ENCODE measurements at places on chromosomes 13 and 19.

GRCh38 chr13:19981685-19982238 is 23.2 kb downstream of the ZMYM2 start:
- no peak for DNase-seq

DNA sequence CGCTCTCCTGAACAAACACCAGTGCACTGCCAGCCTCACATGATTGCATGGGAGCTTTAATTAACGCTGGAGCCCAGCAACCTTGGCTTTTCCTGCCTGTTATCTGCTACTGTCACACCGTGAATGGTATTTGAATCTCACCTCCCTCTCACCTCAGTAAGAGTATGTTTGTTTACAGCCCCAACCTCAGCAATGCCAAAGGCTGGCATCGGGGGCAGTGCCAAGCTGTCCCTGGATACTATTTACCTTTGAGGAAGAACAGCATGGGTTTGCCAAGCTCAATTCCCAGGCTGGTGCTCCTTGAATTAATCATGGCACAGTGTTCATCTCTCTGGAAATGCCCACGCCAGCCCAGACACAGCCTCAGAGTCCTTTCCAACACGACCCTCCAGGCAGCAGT is 57.2 kb upstream of the SERPINE3 start:
- DNase-seq: no peak

DNA sequence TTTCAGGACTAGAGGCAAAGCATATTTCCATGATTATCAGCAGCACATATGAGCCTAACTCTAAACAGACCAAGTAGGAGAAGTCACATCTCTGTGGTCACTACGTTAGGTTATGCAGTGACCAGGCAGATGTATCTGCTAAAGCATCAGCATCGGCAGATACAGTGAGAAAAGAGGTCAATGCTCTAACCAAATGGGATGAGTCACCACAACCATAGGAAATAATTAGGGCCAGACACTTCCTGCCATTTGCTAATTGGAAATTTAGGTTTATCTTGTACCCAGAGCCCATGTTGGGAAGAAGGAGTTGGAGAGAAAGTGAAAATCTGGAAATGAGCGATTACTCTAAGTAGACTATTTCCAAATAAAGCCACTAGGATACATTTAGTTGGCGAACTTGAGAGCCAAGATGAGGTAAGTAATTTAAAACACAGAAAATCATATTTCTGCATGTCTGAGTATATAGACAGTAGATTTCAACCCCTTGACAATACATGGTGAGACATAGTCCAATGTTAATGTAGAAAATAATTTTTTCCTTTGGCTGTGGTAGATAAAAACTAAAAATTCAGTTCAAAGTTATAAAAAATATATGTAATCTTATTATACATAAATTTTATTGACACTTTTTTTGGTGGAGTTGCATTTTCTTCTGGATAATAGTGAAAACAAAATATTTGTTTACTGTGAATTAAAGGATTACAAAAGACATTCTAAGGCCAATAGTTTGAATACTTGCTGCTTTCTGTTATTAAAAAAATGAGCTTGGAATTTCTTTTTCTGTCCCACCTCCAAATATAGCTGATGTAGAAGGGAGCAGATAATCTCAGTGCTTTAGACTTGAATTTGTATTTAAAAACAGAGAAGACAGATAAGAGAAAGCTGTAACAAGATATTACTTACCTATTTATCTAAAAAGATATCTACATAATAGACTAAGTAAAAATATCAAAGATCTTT is 104.4 kb upstream of the CSNK1A1L start:
- DNase-seq: no peak

GRCh38 chr13:47472516-47472915 is 528.6 kb downstream of the SUCLA2 start:
- no peak for DNase-seq

DNA sequence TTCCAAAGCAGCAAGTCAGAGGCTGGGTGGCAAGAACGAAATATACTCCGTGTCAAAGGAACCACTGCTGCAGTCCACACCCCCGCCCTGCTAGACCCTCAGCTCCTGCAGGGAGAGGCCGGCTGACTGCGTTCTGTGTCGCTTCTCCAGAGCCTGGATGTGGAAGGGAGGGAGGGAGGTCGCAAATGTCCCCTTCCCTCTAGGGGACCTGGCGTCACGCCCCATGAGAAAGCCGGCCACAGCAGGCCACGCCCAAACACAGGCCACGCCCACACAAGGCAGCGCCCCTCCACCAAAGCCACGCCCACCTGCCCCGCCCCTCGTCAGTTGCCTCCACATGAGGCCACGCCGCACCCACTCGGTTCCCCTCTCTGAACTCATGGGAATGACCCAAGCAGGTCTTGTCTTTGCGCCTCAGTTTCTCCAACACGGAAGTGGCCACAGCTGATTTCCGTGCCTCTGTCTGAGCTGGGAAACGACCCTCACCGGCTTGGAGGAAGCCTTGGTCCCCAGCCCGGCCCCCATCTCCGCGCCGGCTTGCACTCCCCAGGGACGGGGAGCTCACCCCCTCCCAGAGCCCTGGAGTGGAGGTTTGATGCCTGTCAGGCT is 38.4 kb upstream of the TCF3 start:
- DNase-seq: peak; percentile 14

- no peak for DNase-seq
Observed at GRCh38 chr13:92044351-92044750, 645.9 kb downstream of the GPC5 start.

- no peak for DNase-seq
Observed at GRCh38 chr19:47448360-47448727, 23.3 kb downstream of the SLC8A2 start.

DNA sequence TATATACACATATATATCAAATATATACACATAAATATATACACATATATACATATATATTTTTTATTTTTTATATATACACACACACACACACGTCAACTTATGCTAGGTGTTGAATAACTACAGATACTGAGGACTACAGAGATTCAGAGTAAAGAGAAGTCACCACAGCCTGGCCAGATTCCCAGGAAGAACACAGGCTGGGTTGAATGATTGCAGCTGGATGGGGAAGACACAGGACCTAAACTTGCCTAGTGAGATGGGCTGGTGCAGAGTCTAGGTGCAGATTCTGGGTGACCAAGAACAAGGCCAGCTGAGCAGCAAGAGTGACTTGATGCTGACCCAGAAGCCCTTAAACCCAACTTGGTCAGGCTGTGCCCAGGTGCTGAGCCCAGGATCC is 241.3 kb downstream of the KCTD12 start:
- no peak for DNase-seq

GRCh38 chr19:3366753-3367627 is 607 bp downstream of the NFIC start:
- DNase-seq: no peak

DNA sequence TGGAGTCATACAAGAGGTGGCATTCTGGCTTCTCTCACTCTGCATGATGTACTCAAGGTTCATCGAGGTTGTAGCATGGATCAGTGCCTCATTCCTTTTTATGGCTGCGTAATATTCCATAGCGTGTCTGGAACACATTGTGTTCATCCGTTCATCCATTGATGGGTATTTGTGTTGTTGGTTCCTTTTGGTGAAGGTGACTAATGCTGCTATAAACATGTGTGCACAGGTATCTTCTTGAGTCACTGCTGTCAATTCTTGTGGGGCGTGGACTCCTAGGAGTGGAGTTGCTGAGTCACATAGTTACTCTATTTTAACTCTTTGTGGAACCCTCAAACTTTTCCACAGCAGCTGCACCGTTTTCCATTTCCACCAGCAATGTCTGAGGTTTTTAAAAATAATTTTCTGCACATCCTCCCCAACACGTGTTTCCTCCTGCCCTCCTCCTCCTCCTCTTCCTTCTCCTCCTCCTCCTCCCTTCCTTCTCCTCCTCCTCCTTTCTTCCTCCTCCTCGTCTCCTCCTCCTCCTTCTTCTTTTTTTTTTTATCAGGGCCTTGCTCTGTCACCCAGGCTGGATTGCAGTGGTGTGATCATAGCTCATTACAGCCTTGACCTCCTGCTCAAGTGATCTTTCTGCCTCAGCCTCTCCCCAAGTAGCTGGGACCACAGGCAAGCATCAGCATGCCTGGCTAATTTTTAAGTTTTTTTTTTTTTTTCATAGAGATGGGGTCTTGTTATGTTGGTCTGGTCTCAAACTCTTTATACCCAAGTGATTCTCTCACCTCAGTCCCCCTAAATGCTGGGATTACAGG is 2.0 kb upstream of the TMEM221 start:
- DNase-seq: no peak

DNA sequence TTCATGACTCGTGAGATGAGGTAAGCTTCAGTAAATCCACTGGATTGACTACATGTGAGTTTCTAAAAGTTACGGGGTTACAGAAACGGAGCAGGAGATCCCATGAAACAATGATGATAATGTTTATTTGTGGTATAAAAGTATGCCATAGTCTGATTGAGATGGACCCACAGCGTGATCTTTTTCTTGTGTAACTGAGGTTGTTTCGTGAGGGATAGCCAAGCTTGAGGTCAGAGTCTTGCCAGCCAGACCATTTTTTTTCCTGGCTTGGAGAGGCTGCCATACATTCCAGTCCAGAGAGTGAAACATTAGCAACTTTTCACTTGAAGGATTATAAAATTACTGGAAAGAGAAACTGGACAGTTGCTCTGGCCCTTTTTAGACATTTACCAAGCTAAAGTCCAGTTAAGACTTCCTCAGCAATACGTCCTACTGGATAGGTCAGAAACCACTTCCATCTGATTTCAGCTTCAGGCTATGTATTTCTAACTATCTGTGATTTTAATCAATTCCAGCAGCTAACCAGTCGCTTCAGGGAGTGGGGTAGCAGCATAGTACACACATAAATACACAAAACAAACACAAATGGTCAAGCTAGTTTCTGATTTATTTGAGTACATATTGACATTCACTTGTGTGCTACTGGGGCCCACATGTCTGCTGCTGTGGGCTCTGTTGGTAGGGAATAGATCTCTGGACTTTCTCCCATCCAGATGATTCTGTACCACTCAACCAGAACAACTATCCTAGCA is 194.6 kb downstream of the POSTN start:
- no peak for DNase-seq

DNA sequence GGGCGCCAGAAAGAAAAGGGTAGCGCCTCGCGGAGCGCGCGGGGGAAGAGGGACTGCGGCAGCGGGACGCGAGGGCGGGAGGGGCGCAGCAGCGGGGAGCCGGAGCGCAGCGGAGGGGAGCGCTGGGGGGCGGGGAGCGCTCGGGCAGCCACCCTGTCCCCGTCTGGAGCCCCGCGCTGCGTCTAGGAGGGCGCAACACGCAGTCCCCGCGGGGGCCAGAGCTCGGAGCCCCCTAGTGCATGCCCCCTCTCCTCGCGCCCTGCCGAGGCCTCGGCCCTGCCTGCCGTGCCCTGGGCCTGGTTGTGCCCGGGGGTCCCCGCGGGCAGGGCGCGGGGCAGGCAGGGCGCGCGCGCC is 37.9 kb downstream of the SOX1 start:
- no peak for DNase-seq

GRCh38 chr13:93559718-93560117 is 333.1 kb downstream of the GPC6 start:
- no peak for DNase-seq

DNA sequence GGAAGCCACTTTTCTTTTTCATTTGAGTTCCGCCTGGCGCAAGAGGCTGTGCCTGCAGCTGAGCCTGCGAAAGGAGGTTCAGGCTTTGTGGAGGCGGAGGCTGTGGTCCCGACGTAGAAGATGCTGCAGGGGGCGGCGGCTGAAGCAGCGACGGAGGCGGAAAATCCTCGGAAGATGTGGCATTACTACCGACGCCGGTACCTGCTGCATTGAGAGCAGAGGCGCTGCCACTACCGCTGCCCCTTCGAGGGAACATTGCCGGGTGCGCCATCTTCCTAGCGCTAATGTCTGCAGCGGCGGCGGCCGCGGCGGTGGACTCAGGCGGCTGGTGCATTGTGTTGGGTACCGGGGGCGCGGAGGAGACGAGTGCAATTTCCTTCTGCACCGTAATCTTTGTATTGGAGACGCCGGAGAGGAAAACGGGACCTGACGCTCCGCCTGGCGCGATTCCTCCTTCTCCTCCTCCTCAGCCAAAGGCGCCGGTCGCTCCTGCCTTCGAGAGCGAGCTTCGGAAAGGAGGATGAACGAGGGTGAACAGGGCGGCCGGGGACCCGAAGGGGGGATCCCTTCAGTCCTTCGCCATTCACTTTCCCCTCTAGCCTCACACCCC is at the start of gene TSC22D1:
Gene TSC22D1, minus strand, starts transcription at position 590 of the 610 bp plus-strand sequence. Its CDS starts 256 bp downstream, at position 334.
- peak; percentile 53 for DNase-seq

GRCh38 chr19:35087393-35087792 is 28.2 kb upstream of the FXYD3 start:
- DNase-seq: no peak

GRCh38 chr13:46143184-46143701 is 38.4 kb upstream of the CPB2 start:
- DNase-seq: no peak

DNA sequence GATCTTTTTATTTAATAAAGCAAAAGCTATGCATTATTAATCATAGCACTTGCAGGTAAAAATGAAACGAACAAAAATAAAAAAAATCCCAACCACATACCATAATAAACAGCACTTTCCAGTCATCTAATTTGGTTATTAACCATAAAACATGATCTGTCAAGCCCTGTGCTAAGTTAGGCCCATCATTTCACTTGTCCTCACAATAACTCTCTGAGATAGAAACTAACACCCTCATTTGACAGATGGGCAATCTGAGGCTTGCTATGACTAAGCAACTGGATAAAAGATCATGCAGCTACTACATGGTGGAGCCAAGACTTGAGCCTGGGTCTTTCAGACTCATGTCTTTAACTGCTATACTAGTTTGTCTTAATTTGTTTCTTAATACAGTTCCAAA is 21.8 kb downstream of the PROSER1 start:
- DNase-seq: no peak

DNA sequence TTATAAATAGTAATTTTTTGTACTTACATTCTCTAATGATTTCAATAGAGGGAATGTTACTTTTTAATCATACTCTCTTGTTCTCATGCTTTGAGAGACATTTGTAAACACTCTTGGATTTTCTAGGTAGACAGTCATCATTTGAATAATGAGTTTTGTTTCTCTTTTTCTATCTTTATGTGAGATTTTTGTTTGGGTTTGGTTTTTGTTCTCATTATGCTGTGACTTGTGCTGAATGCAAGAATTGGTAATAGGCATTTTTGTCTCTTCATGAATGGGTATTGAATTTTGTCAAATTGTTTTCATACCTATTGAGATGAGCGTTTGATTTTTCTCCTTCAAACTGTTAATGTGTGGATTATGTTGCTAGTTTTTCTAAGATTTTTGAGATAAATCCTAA is 56.8 kb upstream of the GPR183 start:
- no peak for DNase-seq

DNA sequence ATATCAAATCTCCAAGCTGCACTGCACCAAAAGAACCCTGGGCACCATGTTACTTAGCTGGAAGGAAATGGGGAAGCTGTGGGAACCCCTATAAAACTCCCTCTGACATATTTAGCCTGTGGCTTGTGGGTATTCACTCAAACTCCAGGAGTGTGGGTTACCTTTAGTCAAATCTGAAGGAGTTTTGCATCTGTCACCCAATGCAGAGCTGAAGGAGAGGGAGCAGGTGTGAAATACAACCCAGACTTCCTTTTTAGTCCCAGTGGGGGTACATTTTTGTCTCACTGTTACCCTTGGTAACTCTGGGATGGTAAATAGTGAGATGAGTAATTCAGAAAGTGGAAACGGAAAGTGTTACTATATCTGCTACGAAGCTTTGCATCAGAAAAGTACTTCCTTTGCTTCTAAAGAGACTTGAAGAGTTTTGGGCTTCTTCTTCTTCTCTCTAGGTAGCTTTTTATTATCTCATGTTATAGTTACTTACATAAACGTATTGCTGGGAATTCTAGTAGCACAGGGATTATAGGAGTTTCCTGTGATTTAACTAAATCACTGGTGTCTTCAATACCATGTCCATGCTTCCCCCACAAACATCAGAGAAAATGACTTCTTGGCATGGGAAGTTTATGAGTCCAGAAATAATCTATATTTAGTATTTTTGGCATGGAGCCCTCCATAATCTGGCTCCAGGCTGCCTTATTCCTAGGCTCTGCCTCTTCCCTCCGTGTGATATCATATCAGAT is 105.9 kb downstream of the AKAP11 start:
- no peak for DNase-seq
